ENCODE measurements at places on chromosomes 5 and 9. TPM values are rescaled to one million over a fixed set of nuclear protein-coding genes. Genes with fewer than 3 reads are reported as not detected.

Gene GIN1
- total RNA-seq: 10.4 TPM

Gene GABRA6
- not detected for total RNA-seq

Gene OTULINL
- total RNA-seq: 6.2 TPM

Gene ANKRD34B
- total RNA-seq: not detected

DNA sequence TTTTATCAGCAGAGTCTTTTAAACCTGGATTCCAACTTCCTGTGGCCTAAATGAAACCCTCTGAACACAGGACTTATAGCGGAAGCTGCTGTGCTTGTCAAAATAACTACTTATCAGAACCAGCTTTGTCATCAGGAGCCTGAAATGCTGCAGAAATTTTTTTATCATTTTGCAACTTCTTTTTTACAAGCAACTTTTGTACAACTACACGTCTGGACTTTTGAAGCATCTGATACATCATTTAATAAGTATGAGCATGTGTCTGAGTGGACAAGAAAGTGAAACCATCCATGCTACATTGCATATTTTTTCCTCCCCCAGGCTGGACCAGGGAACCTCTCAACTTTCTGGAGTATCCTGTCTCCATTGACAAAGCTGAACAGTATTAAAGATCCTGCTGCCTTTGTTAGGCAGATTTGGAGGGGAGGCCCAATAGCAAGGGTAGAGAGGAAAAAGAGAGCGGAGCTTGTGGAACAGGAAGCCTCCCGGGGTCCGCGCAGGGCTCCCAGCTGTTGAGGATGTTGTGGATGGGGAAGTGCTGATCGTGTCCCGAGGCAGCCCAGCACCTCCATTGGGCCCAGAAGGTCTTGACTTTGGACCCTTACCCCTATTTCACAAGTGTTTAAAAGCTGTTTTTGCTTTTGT is 196.6 kb downstream of the MSX2 start:
- no peaks in the 10 kb centered on the region for H3K4me1 ChIP-seq
- no peaks in the 10 kb centered on the region for H3K27me3 ChIP-seq
- DNase-seq: no peak
- H3K36me3 ChIP-seq: no peaks in the 10 kb centered on the region
- no peak overlapping the region for H3K27ac ChIP-seq
- H3K4me3 ChIP-seq: no peak overlapping the region

DNA sequence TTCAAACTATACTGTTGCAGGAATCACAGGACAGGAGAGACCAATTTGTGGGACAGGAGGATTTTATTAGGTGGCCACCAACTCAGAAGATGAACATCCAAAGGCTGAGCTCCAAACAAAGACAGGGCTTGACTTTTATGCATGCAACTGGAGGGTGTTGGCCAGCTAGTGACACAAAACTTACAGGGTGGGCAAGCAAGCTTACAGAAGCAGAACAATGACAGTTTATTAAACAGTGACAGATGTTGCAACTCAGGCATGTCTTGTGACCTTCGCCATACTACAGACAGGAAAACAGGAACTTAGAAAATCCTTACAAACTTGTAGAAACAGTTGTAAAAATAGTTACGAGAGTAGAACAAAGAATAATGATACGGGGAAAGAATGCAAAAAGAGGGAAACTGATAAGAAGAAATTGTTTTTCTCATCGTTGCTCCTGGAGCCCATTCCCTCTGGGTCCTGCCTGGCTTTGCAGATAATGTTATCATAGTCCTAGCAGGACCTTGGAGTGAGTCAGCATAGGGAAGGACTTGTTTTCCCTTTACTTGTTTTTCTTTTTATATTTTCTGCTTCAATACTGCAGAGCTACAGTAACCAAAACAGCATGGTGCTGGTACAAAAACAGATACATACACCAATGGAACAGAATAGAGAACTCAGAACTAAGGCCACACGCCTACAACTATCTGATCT is 2083.0 kb upstream of the ACO1 start:
- no peak overlapping the region for H3K4me3 ChIP-seq
- no peaks in the 10 kb centered on the region for H3K4me1 ChIP-seq
- H3K27ac ChIP-seq: no peak overlapping the region
- no peaks in the 10 kb centered on the region for H3K36me3 ChIP-seq

- H3K4me3 ChIP-seq: no peak overlapping the region
- no peak for DNase-seq
- H3K27me3 ChIP-seq: no peaks in the 10 kb centered on the region
Measured at GRCh38 chr5:67063055-67063454, 133.5 kb downstream of the CD180 start.

- H3K27me3 ChIP-seq: peaks cover 11% of the 10 kb centered on the region
- no peak overlapping the region for H3K27ac ChIP-seq
- no peak for DNase-seq
- no peak overlapping the region for H3K4me3 ChIP-seq
Measured at GRCh38 chr5:173237875-173238220, 2.8 kb upstream of the NKX2-5 start.

DNA sequence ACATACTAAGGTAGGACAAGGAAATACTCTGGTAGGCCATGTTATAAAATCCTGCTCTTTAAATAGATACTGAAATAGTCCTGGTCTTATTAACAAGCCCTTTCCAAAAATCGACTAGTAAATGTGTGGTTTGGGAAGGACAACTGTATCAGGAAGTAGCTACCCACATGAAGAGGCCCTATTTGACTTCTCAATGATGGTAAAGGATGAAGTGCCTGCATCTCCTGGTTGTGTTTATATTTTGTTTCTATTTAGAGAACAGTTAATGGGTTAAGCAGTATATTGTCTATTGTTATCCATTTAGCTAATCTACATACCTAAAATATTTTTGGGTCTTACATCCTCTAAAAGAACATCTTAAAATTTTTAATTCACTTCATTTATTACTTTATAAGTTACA is 12.5 kb downstream of the GDF9 start:
- DNase-seq: no peak
- H3K4me3 ChIP-seq: no peak overlapping the region
- H3K27me3 ChIP-seq: no peaks in the 10 kb centered on the region
- H3K4me1 ChIP-seq: no peaks in the 10 kb centered on the region
- no peaks in the 10 kb centered on the region for H3K36me3 ChIP-seq
- H3K27ac ChIP-seq: no peak overlapping the region

DNA sequence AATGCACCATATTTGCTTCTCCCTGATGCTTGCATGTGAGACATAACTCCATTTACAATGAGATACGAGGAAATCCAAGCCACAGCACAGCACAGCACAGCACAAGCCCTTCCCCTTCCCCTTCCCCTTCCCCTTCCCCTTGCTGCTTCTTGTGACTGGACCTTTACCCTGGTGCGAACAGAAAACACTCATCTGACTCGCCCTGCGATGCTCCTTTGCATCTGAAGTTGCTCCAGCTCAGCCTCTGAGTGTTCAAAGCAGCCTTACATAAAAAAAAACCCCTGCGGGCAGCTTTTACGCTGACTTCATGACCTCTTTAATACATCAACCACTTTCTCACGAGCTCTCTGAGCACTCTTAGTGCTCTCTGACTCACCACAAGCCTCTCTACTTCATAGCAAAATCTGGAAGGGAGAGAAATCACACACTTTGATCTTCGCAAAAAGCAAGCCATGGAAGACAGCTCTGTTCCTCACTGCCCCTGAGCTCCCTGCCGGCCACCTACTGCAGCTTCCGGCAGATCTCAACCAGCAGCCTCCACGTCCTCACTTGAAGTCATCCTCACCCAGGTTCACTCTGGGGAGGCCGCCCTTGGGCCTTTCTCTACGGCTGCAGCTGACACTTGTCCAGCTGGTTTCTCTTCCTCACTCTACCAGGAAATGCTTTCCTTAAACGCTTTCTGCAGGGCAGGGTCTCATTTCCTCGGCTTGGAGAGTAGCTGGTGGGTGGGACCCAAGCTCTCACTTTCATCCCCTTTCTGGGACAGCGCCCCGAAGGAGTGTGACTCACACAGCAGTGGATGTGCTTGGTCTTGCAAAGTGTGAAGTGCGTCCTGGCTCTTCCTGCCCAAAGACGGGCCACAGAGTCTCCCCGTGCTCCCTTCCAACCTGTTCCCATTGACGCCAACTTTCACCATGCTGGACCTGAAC is 5.3 kb downstream of the SLC34A1 start:
- no peak for DNase-seq
- no peaks in the 10 kb centered on the region for H3K36me3 ChIP-seq
- no peaks in the 10 kb centered on the region for H3K27me3 ChIP-seq
- no peaks in the 10 kb centered on the region for H3K4me1 ChIP-seq
- H3K27ac ChIP-seq: peak overlapping the region; percentile 46

GRCh38 chr5:71907001-71907588 is 188.0 kb downstream of the CARTPT start:
- H3K27me3 ChIP-seq: no peaks in the 10 kb centered on the region
- H3K36me3 ChIP-seq: no peaks in the 10 kb centered on the region
- H3K27ac ChIP-seq: no peak overlapping the region
- no peaks in the 10 kb centered on the region for H3K4me1 ChIP-seq

DNA sequence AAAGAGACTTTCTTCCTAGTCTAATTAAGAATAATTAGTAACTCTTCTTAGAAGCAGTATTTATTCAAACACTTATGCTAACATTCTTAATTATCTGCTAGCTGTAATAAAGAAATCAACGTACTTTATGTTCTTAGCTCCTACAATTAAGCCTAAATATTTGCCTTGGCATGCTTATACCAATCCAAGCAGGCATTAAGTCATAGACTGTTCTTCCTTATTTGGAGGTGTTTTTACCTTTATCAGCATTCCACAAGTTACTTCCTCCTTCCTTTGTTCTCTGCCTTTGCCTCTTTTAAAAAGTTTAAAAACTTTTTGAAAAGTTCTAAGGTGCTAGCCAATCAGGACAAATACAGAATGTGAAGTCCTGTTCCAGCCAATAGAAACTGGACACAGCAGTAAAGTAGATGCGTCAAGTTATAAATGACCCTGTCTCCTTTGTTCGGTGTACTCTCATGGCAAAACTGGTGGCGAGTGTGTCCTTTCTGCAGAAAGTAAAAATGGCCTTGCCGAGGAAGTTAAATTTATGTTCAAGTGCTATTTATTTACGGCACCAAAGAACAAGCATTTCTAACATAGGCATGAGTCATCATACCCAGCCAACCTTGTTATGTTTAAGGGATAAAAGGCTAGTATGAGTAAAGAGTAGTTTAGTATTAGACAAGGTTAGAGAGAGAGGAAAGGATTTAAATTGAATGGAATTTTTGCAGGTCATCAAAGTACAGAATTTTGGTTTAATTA is 58.6 kb downstream of the GPBP1 start:
- no peaks in the 10 kb centered on the region for H3K27me3 ChIP-seq
- no peak overlapping the region for H3K4me3 ChIP-seq
- H3K27ac ChIP-seq: peak overlapping the region; percentile 33
- peaks cover 11% of the 10 kb centered on the region for H3K36me3 ChIP-seq
- H3K4me1 ChIP-seq: no peaks in the 10 kb centered on the region

DNA sequence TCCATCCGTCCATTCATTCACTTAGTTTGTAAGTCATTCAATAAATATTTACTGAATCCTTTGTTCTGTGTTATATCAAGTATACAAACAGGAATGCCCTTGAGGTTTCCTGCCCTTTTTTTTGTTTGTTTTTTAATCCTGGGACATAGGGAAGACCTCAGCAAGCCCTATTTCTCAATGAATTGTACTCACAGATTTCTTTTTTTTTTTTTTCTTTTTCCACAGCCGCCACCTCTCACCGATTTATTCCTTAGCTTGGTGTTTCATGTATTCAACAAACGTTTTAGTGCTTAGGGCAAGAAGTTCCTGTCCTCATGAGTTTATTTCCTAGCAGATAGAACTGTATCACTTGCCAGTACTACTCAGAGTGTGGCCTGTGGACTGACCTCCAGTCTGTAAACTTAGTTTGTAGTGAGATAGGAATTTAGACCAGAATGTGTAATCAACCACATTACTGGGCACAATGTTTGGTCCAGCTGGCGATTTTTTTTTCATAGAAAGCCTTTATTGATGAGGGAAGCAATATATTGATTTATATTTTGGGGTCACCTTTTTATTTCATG is 35.4 kb upstream of the C5orf47 start:
- no peaks in the 10 kb centered on the region for H3K4me1 ChIP-seq
- H3K36me3 ChIP-seq: peaks cover 15% of the 10 kb centered on the region
- no peak overlapping the region for H3K27ac ChIP-seq
- DNase-seq: no peak
- no peaks in the 10 kb centered on the region for H3K27me3 ChIP-seq

GRCh38 chr5:14954216-14954615 is 82.6 kb upstream of the ANKH start:
- H3K27ac ChIP-seq: no peak overlapping the region
- no peaks in the 10 kb centered on the region for H3K4me1 ChIP-seq
- DNase-seq: no peak

- H3K4me3 ChIP-seq: peak overlapping the region; percentile 91
- H3K36me3 ChIP-seq: no peaks in the 10 kb centered on the region
- H3K27me3 ChIP-seq: no peaks in the 10 kb centered on the region
- H3K4me1 ChIP-seq: no peaks in the 10 kb centered on the region
- peak overlapping the region; percentile 97 for H3K27ac ChIP-seq
Measured at GRCh38 chr5:177005619-177006264, 837 bp downstream of the UIMC1 start.

GRCh38 chr9:107888773-107889227 is 399.2 kb upstream of the KLF4 start:
- no peak for DNase-seq
- no peaks in the 10 kb centered on the region for H3K27me3 ChIP-seq
- H3K27ac ChIP-seq: no peak overlapping the region
- H3K4me1 ChIP-seq: no peaks in the 10 kb centered on the region
- no peak overlapping the region for H3K4me3 ChIP-seq

DNA sequence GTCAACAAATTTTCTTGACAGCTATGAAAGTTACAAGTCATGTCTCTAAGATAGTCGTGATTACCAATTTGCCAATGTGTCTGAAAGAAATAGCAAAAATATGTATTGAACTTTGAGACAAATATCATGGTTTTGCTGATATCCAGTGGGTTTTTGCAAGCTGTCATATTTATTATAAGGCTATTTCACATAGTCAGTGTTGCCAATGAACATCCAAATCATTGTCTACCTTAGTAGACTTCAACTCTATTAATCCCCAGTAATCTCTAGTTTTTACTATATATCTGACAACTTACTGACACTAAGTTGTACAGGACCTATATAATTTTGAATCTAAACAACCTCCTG is 203.2 kb downstream of the TSSK1B start:
- no peaks in the 10 kb centered on the region for H3K27me3 ChIP-seq
- no peak overlapping the region for H3K27ac ChIP-seq
- H3K36me3 ChIP-seq: no peaks in the 10 kb centered on the region

GRCh38 chr9:27785714-27786100 is 212.4 kb upstream of the C9orf72 start:
- no peak overlapping the region for H3K27ac ChIP-seq
- no peak for DNase-seq
- no peak overlapping the region for H3K4me3 ChIP-seq

GRCh38 chr9:90330231-90330630 is 312.4 kb downstream of the DIRAS2 start:
- H3K4me3 ChIP-seq: no peak overlapping the region
- no peaks in the 10 kb centered on the region for H3K36me3 ChIP-seq
- H3K27ac ChIP-seq: no peak overlapping the region

DNA sequence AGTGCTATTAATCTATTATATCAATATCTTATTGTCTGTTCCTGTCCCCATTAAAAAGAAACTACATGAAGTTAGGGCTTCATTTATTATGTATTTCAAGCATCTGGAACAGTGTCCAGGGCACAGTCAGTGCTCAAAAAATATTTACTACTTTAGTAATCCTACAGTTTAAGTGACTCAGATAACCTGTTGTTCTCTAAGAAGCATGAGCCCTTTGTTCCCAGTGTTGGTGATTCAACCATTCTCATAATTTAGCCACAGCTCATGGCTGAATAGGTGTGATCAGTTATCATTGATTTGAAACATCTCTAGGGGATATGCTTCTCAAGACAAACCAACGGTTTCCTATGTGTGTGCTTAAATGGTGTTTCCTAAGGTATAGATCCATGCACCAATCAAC is 292.7 kb downstream of the TMEM167A start:
- no peak overlapping the region for H3K4me3 ChIP-seq
- no peak for DNase-seq
- H3K27ac ChIP-seq: no peak overlapping the region

All from breast epithelium (tissue), 4 donors.